A549 treated with GW870086 at 1 μM for 4 hours (cell line): ENCODE measurements at places on chromosomes 2 and 18. TPM values are rescaled to one million over a fixed set of nuclear protein-coding genes. Genes with fewer than 3 reads are reported as not detected.

LRATD1 gene
- 0.02 to 0.09 TPM (median 0.05 TPM) in 4 of 5 replicates, not detected in the other for total RNA-seq

DOK6 gene
- total RNA-seq: not detected in 5 replicates

SERPINB13 gene
- total RNA-seq: not detected in 5 replicates

CCDC141 gene
- total RNA-seq: not detected in 5 replicates

TUBA4B gene
- total RNA-seq: 0.13 to 0.34 TPM (median 0.19 TPM) in 3 of 5 replicates, not detected in the others

PID1 gene
- total RNA-seq: 3.0 to 4.0 TPM (median 3.7 TPM) in 5 replicates

ATG9A gene
- total RNA-seq: 38.5 to 47.2 TPM (median 43.3 TPM) in 5 replicates
